ENCODE measurements at places on chromosomes 11 and 22.

DNA sequence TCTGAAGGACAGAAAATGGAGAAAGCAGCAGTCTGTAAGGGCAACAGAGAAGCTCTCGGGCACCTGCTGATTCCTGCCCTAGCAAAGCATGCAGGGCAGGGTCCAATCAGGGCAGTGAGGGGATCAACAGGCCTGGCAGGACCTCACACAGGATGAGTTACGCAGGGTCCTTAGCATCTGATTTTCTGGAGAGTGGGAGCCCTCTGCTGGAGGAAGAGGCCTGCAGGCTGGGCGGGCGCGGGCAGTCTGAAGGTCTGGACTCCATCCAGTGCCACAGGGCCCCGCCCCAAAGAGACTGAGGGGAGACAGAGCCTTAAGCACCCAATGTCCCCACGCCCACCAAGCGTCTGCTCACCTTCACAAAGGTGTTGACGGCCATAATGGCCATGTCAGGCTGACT, 28.9 kb downstream of the AP1B1 start:
- peak; percentile 48 for DNase-seq

GRCh38 chr11:20374741-20375300, 11.3 kb downstream of the HTATIP2 start:
- no peak for DNase-seq

DNA sequence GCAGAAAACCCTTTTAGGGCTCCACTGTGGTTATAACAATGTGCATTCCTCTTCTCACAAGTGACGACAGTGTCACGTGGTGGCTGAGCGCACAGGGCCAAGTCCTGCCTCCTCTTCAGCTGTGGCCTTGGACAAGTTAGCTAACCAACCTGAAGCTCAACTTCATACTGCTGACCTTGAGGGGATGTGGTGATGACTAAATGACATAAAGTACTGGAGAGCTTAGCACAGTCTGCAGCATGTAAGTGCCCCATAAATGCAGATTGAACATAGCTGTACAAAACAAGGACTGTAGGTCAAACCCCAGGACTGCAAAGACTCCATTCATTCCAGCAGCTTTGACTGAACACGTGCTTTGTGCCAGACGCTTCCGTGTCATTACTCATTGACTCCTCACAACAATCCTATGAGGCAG, 20.1 kb upstream of the MRGPRX2 start:
- DNase-seq = no peak

DNA sequence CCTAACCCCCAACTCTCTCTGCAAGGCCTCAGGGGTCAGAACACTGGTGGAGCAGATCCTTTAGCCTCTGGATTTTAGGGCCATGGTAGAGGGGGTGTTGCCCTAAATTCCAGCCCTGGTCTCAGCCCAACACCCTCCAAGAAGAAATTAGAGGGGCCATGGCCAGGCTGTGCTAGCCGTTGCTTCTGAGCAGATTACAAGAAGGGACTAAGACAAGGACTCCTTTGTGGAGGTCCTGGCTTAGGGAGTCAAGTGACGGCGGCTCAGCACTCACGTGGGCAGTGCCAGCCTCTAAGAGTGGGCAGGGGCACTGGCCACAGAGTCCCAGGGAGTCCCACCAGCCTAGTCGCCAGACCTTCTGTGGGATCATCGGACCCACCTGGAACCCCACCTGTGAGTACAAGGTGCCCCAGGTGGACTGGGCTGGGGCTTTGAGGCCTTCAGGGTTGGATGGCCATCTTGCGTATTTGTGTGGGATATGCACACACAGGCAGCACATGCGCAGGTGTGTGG, at the start of gene BEST1:
BEST1 (plus strand) TSS at position 317 of the 513 bp plus-strand sequence. CDS start 1,456 bp downstream, outside the sequence.
- DNase-seq = no peak

- no peak for DNase-seq
These were observed 62.2 kb downstream of the SGSM3 start for GRCh38 chr22:40432625-40433024.

All from cerebellar nuclear complex (tissue), 1 donor.